T-helper 2 cell (primary cell): ENCODE measurements at places on chromosomes 6 and 20.

- peak; percentile 48 for DNase-seq
These were observed at the start of gene RAET1G for GRCh38 chr6:149922642-149923326. TSS of gene RAET1G (minus strand) at chr6:149923121. CDS start at chr6:149923010, 111 bp downstream.

GRCh38 chr6:138815221-138815620 is 19.3 kb downstream of the ECT2L start:
- no peak for DNase-seq

DNA sequence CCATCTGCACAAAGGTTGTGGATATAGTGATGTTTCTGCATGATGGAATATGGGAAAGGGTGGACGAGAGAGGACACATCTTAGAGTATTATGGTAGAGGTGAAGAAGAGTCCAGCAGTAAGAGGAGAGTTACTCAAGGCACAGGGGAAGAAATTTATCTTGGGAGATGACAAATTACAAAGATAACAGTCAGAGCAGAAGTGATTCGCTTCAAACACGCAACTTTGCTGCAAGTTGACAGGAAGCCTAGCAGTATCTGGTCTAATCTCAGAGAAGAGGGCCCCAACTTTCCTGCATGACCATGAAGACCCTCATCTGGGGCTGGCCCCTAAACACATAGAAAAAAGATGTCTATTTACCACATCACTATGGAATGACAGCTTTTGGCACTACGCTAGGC is 1.2 kb upstream of the CALHM6 start:
- DNase-seq = no peak

- DNase-seq = no peak
These were observed 349.0 kb downstream of the PRL start for GRCh38 chr6:21947731-21948386.

GRCh38 chr20:9369557-9369956 is 144.8 kb upstream of the LAMP5 start:
- DNase-seq = no peak

DNA sequence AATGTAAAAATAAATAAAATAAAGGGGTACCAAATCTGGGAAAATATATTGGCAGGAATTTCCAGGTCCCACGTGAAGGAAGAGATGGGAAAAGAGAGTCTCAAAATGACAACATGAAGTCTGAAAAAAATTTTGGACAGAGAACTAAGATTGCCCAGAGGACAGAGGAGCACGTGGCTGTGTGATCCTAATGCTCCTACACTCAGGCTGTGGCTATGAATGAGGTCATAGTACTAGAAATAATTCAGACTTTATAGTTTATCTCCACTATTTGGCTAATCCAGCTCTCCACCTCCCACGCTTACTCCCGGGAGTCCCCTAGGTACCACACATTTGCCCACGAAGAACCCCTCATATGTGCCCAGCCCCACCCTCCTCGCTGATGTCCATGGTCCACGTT is 42.8 kb upstream of the STMND1 start:
- DNase-seq = no peak

DNA sequence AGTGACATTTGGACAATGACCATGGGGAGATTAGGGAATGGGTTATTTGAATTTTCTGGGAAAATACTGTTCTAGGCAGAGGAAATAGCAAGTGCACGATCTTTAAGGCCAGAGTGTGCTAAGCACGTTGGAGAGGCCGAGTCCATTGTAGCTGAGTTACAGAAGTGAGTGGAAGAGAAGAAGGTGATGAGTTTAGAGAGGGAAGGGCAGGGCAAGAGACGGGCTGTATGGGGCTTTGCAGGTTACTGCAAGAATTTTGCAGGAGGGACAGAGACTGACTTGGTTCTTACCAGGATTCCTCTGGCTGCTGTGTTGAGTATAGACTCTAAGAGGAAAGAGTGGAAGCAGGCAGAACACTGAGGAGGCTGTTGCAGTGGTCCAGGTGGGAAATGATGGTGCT is 1.1 kb upstream of the NCOA3 start:
- DNase-seq = no peak

GRCh38 chr6:137543114-137543513 is 48.9 kb upstream of the OLIG3 start:
- DNase-seq = no peak

DNA sequence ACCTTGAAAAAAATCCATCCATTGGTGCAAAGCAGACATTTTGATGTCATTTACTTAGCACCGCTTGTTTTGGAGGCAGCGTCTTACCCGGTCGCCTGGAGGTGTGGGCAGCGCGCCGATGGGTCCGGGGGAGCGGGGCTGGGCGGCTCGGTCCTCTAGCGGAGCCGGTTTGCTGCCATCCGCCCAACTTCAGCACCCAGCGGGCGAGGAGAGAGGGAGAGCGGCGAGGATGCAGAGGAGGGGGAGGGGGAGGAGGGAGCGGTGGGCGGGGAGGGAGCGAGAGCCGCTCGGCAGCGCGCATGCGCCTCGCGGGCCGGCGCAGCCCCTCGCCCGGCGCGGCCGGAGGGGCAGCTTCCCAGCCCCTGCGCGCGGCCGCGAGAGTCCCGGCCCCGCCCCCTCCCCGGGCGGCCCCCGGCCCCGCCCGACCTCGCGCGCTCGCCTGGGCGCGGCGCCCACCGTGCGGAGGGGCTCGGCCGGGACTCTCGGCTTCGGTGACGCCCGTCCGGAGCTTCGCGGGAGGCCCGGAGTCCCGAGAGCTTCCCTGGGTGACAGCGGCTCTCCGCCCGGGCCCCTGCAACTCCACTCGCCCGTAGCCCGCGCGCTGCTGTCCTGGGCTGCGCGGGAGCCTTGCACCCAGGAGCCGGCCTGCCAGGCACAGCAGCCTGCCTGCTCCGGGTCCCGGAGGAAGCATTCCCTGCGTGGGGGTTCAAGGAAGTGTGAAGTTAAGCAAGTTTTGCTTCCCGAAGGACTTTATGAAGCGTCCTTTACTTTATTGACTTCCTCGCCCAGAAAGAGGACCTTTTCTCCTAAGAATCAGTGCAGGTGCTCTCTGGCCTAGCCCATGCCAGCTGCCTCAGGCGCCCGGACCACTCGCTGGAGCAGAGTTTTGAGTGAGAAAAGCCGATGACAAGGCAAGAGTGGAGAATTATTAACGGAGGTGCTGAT is at the start of gene RGS17:
Gene RGS17, minus strand, starts transcription at position 246 of the 945 bp plus-strand sequence. CDS start 87,264 bp downstream, outside the sequence.
- DNase-seq = no peak

DNA sequence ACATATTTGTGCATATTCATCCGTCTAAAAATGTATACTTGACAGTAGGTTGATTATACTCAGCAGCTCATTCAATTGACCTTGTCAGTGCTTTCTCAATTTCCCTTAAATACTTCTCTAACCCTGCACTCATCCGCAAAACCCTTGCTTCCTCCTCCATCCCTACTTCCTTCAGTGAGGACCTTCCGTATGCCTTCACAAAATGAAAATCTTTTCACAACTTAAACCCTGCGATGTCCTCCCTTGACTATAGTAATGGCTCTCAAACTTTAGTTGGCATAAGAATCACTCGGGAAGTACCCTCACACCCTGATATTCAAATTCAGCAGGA is 5.2 kb downstream of the MBOAT1 start:
- DNase-seq = no peak

- DNase-seq = no peak
These were observed 602.5 kb upstream of the CDH4 start for GRCh38 chr20:60649541-60649940.

- DNase-seq = no peak
These were observed 4.0 kb upstream of the MCUR1 start for GRCh38 chr6:13818341-13818740.

- no peak for DNase-seq
These were observed 22.2 kb upstream of the NCOA3 start for GRCh38 chr20:47479506-47479905.

DNA sequence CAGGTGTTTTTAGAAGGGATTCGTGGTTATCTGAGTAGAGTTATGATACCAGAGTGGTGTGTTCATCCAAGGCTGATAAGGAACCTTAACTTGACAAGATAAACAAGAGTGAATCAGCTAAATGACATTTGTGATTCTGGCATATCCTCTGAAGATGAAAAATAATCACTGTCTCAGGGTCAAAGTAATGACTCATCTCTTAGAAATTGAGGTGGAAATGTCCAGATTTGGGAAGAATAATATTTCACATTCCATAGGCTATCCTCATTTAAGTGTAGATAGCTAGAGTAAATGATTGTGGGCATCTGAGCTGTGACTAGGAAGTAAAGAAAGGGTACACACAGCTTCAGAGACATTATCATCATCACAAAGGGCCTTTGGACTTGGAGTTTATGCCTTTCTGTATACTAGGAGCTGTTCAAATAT is 255.7 kb downstream of the GJA1 start:
- DNase-seq = no peak

DNA sequence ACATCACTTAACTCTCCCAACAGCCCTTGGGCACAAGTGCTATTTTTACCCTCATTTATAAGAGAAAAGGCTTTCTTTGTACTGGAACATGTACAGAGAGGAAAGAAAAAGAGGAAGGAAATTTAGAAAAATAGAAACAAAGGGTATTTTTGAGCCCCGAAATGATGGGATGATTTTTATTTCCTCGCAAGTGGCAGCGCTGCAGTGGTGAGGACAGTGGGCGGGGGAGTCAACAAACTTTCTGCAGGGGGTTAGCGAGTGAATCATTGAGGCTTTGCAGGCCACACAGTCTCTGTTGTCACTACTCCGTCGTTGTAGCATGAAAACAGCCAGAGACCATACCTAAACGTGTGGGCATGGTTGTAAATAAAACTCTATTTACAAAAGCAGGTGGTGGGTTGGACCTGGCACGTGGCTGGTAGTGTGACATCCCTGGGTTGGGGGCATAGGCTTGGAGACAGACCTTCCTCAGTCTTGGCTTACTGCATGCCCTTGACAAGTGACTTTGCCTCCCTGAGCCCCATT is 25.5 kb upstream of the OCSTAMP start:
- no peak for DNase-seq

DNA sequence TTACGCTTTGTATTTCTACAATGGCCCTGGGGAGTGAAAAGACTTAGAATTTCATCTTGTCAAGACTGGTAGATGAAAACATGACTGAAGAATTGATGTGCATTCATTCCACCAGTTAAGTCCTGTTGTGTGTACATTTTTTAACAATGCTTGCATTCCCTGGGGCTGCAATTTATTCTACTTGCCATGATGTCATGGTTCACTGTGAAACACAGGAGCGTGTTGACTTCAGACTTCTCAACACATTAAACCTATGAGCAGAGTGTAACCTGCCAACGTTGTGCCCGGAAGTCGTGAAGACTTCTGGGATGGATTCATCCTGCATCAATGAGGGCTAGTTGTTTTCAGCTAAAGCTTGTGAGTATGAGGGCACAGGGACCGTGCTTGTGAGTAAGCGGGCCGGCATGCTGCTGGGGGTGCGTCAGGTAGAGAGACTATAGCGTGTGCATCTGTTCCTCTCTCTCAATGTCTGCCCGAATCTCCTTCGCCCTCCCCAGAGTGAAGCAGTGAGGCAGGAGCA is 26.3 kb upstream of the RIMS4 start:
- DNase-seq = no peak

GRCh38 chr6:14660806-14661579 is 543.4 kb downstream of the CD83 start:
- DNase-seq = no peak

DNA sequence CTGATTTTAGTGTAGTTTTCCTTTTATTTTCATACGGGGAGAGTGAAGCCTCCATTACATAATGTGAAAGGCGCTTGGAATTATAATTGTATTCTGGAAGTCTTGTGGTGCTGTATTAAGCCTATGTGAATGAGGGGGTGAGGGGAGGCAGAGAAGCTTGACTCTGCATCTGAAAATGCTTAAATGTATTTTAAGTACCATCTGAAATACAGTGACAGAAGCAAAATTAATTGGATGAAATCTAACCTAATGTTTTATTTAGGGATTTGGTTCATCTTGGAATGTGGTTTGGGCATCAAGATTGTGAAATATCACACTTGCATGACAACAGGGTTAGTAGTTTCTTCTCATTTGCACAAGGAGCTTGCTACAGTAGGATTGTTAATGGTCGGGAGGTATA is 41.2 kb downstream of the TMEM200A start:
- no peak for DNase-seq

GRCh38 chr6:97047473-97048201 is 123.1 kb downstream of the KLHL32 start:
- no peak for DNase-seq

DNA sequence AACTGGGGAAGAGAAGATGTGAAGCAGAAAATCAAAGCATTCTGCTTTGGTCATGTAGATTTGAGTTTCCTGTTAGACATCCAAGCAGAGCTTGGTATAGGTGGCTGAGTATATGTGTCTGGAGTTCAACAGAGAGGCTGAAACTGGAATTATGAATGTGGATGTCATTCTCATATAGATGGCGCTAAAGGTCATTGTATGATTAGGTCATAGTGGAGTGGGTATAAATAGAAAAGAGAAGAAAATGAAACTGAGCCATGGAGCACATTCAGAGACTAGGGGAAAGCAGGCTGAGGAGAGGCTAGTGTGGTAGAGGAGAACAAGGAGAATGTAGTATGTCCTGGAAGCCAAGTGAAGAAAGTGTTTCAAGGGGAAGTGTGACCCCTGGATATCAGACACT is 295.6 kb upstream of the PLN start:
- DNase-seq = no peak

DNA sequence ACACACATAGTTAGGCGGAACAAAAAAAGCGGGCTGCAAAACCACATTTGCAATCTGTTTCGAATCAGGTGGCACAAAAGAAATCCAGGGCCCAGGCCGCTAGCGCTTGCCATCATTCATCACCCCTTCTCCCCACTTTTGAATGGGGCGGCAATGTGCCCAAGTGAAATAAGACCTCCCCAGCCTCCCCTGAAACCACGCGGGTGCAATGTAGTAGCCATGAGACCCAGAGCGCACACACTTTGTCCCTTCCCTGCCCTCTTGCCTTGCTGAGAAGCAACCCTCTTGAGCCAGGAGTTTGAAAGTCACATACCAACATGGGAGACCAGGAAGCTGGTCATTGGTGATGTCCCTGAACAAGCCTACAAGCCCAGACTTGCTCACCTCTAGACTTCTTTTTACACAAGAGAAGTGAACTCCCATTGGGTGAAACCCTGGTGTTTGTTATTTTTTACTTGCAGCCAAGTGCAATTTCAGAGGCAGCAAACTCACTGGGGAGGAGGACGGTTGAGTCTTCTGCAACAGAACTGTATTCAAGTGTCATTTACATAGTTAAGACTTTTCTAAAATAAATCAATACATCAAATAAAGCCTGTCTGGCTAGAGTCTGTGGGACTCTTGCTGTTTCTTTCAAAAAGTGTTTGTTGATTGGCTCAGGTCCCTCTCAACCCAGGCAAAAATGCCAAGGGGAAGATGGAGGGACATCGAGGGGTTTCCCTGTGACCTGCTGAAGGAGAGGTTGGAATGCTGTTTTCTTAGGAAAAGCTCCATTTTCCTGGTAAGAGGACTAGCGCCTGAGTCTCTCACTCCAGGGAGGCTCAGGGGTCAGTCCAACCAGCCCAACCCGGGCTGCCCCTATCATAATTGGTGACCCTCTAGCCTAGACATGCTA is 138.1 kb upstream of the PTPN1 start:
- DNase-seq = no peak

DNA sequence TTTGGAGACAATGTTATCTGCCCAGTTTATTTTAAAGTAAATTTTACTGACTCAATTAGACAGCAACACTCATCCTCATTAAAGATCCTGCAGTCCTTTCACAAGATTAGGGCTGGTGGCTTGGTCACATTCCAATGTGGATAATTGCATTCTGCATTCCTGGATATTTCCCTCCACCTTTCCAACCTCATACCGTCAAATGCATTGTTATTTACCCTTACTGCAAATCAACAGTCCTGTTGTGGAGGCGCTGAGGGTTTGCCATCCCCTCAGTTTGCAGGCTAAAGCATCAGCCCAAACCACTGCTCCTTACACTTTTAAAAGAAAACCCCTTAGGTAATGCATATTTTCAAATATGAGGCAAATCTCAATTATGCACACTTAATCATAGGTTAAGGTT is 5.4 kb downstream of the CITED2 start:
- DNase-seq = no peak
